ENCODE measurements at places on chromosomes 16 and 17.

DNA sequence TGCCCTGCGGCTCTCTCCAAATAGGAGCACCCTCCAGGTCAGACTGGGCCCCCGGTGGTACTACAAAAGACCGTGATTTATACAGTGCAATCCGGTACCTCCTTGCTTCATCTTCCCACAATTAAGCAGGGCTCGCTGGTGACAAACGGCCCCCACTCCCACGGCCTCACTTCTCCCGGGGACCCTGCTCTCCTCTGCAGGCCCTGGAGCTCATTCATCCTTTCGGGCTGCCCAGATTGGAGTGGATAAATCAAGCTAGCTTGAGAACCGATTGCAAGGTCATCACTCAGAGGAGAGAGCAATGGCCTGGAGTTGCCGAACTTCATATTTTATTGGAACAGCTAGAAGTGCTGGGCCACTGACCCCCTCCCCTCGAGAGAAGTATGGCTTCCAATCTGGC lies 193.5 kb upstream of the IRX6 start:
- no peak for DNase-seq

GRCh38 chr16:30394592-30395154 lies 547 bp upstream of the ZNF48 start:
- DNase-seq = no peak

DNA sequence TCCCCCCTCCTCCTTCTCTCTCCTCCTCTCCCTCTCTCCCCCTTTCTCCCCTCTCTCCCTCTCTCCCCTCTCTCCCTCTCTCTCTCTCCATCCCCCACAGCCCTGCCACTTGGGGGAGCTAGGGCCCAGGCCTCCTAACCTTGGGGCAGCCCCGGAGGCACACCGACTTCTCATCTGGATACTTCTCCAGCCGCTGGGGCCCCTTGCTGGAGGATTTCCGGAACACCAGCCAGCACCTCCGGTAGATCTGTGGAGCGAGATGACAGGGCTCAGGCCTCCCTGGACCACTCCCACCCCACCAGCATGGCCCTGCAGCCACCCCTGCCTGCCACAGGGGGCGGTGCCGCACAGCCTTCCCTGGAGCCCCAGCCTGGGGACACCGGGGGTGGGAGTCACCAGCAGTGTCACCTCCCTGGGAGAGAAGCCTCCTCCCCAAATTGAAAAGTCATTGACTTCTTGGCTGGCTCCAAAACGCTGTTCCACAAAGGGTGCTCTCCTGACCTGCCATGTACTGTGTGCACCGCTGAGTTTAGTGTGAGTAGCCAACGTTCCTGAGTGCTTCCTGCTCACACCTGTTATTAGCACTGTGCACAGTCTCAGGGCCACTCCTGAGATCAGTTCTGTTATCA lies 10.5 kb downstream of the DOK4 start:
- peak; percentile 12 for DNase-seq

GRCh38 chr16:83215406-83216001 lies 588.7 kb downstream of the CDH13 start:
- peak; percentile 18 for DNase-seq

DNA sequence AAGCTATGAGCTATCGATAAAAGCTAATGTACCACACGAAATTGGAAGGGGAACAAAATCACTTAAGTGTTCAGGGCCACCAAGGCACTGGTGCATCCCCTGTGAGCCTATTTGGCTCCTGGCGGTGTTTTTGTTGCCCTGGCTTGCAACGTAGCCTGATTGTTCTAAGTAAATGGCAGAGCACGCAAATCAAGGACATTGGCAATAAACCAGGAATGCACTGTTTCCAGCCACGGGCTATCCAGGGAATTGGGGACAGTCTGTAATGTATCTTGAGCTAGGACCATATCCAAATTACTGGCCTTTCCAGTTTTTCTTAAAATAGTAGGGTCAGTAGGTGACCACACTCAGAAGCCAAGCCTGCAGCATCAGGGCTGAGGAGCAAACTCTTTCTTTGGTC lies 734.0 kb downstream of the MAF start:
- DNase-seq = no peak

DNA sequence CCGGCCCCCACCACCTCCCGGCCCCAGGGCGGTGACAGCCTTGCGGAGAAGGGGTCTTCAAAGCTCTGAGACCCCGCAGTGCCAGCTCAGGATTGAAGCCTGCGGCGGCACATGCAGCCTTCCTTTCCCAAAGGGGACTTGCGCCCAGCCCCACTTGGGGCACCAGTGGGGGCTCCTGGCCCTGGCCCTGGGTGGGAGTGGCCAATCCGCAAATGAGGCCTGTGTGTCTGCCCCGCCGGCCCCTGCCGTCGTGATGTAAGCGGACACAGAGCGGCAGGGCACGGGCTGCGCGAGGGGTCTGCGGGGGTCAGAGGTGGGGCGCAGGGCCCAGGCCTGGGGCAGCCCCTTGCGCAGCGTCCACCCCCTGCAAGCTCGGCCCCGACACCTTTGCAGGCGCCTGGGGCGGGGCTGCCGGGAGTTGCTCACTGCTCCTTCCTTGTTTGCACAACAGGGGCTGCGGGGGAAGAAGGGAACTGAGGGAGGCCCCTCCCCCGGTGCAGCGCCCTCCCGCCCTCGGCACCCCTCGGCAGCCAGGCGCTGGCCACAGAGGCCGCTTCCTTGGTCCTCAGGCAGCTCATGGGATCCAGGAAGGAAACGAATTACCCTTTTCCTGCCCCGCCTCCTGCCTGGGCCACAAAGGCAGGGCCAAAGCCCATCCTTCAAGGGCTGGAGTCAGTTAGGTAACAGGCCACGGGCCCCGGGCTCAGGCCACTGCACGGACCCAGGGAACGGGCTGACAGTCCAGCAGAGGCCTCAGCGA lies 2.9 kb downstream of the SLC16A3 start:
- DNase-seq = no peak

DNA sequence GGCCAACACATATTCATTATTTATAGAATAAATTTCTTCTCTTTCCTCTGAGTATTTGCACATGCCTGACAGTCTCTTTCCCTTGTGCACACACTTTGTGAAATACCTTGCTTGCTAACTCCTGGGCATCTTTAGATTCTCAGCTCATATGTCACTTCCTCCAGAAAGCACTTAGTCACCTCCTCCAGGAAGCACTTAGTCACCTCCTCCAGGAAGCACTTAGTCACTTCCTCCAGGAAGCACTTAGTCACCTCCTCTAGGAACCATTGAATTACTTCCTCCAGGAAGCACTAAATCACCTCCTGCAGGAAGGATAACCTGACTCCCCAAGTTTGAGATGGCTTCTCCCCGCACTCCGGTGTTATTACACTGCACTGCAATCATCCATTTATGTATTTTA lies 462.5 kb upstream of the EEF2KMT start:
- DNase-seq = no peak

- no peak for DNase-seq
These were observed 161.5 kb downstream of the CCT6B start for GRCh38 chr17:34799751-34800150.

DNA sequence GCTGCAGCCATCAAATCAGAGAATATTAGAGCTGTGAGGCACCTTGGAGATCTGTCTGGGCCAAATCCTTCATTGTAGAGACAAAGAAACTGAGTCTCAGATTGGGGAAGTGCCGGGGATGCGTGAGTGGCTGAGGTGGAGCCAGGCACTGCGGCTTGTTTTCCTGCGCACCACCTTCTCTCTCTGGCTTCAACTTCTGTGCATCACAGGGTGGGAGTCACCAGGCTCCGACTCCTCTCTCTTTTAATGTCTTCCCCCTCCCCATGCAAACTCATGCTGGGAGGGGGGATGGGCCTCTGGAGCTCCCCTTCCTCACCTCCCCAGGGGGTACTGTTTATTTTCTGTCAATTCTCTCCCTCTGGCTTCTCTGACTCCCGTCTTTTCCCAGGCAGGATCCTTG lies 8.7 kb upstream of the ETV4 start:
- DNase-seq = no peak

GRCh38 chr16:88676502-88677242 lies 9.6 kb downstream of the SNAI3 start:
- DNase-seq = no peak

- DNase-seq = no peak
These were observed 119.5 kb downstream of the SALL1 start for GRCh38 chr16:51031598-51031997.

DNA sequence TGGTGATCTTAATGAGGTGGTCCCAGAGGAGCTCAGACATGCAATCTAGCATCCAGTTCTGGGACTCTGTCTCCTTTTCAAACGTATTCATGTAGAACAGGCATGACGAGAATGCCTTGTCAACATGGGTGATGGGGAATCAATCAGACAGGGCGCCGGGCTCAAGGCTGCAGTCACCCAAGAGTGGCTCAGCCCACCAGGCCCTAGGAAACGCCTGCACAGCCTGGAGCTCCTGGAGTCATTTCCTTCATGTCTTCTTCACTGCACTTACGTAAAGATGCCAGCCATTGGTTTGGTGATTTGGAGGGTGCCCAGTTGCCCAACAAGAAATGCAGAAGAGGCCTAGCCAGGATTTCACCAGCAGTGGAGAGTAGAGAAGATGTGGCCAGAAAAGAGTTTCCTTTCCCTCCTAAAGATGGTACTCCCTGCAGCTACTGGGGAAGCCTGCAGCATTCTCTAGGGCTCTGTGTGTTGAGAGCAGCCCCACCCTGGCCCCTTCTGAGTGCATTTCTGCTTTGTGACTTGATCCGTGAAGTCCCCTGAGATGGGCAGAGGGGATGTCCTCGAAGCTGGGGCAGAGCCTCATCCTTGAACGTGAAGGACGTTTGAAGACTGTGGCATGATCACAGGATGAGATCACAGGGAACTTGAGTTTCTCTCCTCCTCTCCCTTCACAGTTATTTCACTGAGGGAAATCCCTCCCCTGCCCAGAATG lies 24.0 kb upstream of the STH start:
- DNase-seq = no peak

- no peak for DNase-seq
These were observed 22.2 kb downstream of the SOCS1 start for GRCh38 chr16:11233727-11234376.

DNA sequence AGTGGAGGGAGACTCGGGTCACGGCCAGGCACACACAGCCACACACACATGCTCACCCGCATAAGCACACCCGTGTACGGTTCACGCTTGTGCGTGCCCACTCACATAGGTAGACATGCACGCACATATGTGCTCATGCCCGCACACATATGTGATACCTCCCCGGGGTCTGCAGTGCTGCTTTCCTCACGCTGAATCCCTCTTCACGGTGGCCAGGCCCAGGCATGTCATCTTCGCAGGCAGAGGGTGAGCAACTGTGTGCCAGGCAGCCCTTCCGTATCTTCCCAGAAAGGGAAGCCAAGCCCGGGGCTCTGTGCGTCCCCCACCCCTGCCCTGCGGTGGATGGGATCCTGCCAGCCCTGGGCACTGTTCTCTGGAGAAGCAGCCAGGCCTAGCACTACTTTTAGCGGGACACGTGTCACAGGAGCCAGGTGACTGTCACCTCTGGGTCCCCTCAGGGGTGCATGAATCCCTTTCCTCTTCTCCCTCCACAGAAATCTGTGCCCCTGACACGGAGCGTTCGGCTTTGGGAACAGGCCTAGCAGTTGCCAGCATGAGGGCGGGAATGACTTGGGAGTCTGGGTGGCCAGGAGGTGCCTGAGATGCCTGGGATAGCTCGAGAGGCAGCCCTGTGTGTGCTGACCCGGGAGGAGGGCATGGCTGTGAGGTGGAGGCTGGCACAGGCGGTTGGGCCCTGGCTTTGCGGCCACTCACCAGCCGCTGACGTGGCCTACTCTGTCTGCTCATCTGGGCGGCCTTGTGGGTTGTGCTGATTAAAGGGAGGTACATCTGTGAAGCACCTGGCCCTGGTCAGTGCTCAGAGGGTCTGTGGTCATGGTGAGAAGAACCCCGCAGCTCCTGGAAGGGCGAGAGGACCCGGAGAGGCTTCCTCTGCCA lies 47.5 kb downstream of the BAIAP2 start:
- peak; percentile 23 for DNase-seq

- DNase-seq = no peak
These were observed 385.5 kb downstream of the SEC14L1 start for GRCh38 chr17:77526259-77526711.

- DNase-seq = peak; percentile 36
These were observed 1.3 kb downstream of the TUBB3 start for GRCh38 chr16:89924297-89924924.

GRCh38 chr16:10817963-10818941 lies at the start of gene TVP23A:
TVP23A (minus strand) TSS chr16:10818794; CDS start chr16:10818493, 301 bp downstream.
- no peak for DNase-seq
